ENCODE measurements at places on chromosomes 12 and 14. TPM values are rescaled to one million over a fixed set of nuclear protein-coding genes. Genes with fewer than 3 reads are reported as not detected.

Gene ABCB9
- 5.1 TPM for polyA plus RNA-seq

DNA sequence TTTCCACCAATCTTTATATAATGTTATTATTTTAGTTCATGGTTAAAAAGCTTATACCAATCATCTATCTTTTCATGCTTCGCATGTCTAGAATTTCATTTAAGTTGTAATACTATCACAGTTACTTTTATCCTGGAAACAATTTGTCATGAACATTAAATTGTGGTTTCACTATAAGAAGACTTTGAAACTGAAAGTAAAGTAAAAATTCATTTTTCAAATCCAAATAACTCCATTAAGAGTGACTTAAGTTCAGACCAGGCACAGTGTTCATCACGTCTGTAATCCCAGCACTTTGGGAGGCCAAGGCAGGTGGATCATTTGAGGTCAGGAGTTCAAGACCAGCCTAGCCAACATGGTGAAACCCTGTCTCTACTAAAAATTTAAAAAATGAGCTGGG is 12.4 kb downstream of the ESR2 start:
- no peak for DNase-seq

GRCh38 chr12:85325442-85325841 is 45.4 kb downstream of the ALX1 start:
- DNase-seq: no peak

DNA sequence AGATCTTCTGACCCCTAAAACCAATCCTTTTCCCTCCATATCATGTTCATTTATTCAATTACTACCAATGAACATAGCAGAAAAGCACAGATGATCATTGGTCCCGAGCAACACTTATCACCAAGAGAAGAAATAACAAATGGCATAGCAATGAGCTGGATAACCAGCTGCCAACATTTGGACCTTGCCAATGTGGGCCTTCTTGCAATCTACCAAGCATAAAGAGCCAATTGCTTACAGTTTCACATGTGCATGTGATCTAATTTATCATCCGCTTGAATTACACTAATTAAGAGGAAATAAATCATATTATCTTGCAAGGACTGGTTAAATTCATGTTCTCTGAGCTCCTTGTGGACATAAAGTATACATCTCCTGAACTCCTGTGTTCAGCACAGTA is 134.8 kb upstream of the HMGA2 start:
- no peak for DNase-seq

Gene PRKD1
- 31.3 TPM for polyA plus RNA-seq

GRCh38 chr14:36479344-36479743 is 40.7 kb downstream of the NKX2-1 start:
- no peak for DNase-seq

DNA sequence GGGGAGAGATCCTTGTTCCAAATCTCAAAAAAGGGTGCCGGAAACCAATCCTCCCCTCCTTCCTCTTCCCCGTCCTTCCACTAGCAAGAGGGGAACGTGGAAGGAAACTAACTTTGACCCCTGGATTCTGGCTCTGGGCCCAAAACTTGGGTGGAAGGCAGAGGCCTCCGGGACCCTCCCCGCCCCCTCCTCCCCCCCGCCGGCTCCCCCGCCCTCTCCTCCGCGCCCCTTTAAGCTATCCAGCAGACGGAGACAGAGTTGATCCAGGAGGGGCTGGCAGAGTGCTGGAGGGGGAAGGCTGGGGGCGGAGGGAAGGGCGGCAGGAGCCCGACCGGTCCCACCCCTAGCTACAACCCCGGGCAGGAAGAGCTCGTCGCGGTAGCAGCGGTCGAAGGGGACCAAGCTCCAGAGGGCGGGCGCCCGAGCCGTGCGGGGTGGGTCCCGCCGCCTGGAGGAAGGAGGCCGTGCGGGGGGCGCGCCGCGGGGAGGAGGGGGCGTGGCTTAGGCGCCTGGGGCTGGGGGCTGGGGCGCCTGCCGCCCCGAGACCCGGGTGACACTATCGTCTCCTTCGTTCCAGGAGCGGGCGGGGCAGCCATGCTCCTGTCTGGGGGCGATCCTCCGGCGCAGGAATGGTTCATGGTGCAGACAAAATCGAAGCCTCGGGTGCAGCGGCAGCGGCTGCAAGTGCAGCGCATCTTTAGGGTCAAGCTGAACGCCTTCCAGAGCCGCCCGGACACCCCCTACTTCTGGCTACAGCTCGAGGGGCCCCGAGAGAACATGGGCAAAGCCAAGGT is at the start of gene NYNRIN:
TSS of gene NYNRIN (plus strand) at position 351 of the 794 bp plus-strand sequence. CDS start at position 595, 244 bp downstream.
- no peak for DNase-seq
